ENCODE measurements at places on chromosomes 1 and 21.
A peak's percentile ranks its signal among the peaks of the same experiment; 100 is the strongest.

DNA sequence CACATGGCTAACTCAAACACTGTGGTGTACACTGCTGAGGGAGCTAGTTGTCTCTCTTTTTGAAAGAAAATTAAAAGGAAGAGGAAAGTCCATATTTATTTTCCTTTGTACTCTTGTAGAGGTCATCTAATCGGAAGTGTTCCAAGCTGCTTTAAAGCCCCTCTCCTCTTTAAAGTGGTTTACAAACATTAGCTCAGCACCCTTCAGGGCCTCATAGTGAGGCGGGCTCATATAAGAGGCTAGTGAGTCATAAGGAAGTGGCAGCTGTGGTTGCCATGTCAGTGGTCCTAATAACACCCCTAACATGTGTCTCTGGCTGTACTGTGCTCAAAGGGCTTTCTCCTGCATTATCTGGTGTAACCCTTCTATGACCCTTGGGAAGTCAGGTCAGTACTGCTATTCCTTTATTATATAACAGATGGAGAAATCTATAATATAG lies 104.4 kb upstream of the SERBP1 start:
- DNase-seq: no peak

DNA sequence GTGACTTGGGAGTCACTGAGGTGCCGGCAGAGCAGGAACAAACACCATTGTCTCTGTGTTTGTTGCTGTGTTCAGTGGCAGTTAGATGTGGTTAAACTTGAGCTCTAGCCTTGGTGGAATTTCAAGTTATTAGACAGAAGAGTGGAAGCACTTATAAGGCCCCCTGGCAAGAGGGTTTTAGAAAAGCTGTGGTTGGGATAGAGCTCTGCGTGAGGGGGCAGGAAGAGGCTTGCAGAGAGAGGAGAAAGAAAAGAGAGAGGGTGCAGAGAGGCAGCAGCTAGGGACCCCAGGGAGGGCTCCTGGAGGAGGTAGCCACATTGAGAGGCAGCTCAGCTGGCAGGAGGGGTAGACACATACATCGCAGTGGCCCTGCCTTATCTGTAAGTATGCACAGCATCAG lies 128.2 kb downstream of the GALNT2 start:
- no peak for DNase-seq

GRCh38 chr1:228735871-228736586 lies 750 bp downstream of the RHOU start:
- DNase-seq: peak; percentile 10

DNA sequence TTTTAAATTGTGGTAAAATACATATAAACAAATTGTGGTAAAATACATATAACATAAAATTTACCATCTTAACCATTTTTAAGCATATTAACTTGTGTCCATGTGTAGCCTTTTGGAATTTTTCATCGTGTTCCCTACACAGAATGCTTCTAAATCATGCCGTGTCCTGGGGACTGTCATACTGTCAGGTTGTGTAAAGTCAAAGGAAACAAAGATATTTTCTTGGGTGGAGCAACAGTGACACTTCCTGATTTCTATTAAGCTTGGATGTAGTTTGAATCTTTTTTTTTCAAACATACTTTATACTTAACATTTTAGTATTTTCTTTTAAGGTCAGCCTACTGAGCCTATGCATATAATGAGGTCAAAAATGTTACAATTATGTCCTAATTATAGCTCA lies 32.3 kb downstream of the DOP1B start:
- DNase-seq: no peak

DNA sequence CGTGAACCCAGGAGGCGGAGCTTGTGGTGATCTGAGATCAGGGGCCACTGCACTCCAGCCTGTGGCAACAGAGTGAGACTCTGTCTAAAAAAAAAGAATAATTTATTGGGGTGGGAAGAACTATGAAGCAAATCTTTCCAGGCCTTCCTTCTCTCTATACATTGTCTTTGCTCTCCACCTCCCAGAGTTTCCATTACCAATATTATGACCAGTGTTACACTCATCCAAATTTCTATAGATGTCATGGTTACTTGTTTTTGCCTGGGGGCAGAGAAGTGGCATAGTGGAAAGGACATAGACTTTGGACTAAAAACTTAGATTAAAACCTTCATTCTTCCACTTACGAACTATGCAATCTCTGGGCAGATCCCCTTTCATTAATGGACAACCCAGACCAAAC lies 10.1 kb downstream of the FASLG start:
- no peak for DNase-seq

DNA sequence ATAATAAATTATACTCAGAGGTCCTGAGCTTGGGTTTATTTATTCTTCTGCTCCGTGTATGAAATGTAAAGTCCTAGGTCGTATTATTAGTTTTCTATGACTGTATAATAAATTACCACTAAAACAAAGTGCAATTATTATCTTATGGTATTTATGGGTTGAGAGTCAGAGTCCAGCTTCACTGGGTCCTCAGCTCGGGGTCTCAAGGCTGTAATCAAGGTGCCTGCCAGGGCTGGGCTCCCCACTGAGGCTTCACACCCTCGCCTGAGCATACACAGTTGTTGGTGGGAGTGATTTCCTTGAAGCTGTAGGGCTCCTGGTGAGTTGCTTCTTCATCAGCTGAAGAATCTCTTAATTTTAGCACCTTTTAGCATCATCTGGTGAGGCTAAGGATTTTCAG lies 15.2 kb downstream of the UBASH3A start:
- DNase-seq: no peak

GRCh38 chr1:156689035-156689952 lies 12.1 kb upstream of the NES start:
- DNase-seq: peak; percentile 86

DNA sequence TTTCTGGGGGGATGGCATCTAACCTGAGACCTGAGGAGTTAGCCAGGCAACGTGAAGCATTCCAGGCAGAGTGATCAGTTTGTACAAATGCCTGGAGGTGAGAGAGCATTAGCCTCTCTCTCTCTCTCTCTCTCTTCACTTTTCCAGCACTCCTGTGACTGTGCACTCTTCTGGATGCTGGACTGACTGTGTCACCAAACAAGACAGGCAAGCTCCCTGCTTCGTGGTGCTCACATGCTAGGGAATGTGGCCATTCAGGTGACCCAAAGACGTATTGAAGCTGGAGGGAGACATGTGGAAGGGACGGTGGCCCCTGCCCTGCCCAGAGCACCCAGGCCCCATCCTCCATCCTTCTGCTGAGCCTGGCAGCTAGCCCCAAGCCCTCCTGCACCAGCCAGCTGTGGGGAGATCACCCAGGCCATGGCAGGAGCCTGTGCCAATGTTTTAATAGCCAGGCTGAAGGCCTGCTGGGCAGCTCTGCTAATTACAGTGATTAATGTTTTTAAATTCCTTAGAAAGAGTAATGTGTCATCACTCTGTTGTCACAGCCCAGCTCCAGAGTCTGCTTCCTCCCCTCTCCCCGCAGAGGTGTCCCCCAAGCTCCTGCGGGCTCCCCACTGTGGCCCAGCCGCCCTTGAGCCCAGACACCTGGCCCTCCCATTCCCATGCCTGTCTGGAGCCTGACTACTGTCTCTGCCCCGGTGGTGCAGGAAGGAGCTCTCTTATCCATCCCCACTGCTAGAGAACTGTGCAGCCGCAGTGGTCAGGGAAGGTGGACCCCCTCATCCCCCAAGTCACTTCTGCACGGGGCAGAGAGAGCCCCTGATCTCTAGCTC lies 48.9 kb downstream of the UBIAD1 start:
- no peak for DNase-seq

DNA sequence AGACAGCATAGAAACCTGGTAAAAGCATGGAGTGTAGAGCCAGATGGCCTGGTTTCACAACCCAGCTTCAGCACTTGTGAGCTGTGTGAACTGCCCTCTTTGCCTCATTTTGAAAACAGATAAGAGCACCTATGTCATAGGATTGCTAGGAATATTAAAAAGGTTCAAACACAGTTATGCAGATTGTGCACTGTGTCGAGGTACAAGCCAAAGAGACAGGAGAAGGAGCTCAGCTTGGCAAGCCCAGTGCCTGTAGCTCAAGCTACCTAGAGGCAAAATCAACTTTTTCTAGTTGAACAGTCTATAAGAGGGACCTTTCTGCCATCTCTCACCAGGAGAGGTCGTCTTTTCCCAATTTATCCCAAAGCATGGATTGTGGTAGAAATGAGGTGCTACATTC lies 5.0 kb downstream of the CHODL start:
- DNase-seq: no peak

- DNase-seq: no peak
Measured at GRCh38 chr1:191889623-191890003, 268.6 kb upstream of the RGS18 start.

GRCh38 chr1:151839457-151840403 lies at the start of gene C2CD4D:
Gene C2CD4D, minus strand, starts transcription at chr1:151839820. Its CDS starts 831 bp downstream, at chr1:151838989.
- peak; percentile 78 for DNase-seq

GRCh38 chr1:232844791-232845190 lies 39.6 kb downstream of the MAP10 start:
- no peak for DNase-seq

- DNase-seq: no peak
Measured at GRCh38 chr21:42839271-42840231, 39.8 kb downstream of the WDR4 start.

- DNase-seq: no peak
Measured at GRCh38 chr1:223180731-223181321, 37.8 kb upstream of the TLR5 start.

- DNase-seq: no peak
Measured at GRCh38 chr1:41359211-41360073, 1.8 kb upstream of the FOXO6 start.
